ENCODE measurements at places on chromosomes 4 and X.

DNA sequence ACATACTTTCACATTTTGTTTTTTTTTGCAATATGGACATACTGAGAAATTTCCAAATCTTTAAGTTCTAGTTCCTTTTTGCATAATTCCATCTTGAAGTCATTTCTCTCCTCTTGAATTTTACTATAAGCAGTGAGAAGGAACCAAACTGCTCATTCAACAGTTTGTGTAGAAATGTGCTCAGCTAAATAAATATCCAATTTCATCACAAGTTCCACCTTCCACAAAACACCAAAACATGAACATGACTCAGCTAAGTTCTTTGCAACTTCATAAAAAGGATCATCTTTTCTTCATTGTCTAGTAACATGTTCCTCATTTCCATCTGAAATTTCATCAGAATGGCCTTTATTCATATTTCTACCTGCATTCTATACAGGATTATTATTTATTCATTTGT, 77.3 kb upstream of the FGF13 start:
- no peak for DNase-seq

DNA sequence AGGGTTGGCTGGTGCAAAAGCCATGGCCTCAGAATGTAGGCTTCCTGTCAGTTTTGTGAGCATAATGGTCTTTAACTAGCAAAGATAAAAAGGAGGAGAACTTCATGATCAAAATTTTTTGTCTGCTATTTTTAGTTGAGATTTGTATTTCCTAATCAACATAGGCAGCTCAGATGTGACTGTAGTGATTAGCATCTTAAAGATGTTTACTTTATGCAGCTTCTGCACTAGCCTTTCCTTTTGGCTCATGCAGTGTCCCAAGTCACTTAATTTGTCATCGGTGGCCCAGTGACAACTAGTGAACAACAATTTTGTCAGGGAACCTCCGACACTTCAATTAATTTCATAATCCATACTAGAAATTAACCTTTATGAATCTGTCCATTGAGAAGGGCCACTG, 109.8 kb downstream of the CEP135 start:
- DNase-seq: no peak

DNA sequence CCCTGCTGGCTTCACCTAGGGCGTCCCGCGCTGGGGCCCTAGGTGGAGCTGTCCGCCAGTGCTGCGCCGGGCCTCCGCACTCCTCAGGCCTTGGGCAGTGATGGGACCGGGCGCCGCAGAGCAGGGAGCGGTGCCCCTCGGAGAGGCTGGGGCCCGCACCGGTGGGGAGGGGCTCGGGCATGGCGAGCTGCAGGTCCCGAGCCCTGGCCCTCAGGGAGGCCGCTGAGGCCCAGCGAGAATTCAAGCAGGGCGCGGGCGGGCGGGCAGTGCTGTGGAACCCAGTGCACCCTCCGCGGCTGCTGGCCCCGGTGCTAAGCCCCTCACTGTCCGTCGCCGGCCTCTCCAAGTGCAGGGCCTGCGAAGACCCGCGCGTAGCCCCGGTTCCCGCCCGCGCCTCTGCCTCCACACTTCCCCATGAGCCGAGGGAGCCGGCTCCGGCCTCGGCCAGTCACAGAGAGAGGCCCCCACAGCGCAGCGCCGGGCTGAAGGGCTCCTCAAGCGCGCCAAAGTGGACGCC, 565.1 kb upstream of the NDST4 start:
- DNase-seq: no peak

DNA sequence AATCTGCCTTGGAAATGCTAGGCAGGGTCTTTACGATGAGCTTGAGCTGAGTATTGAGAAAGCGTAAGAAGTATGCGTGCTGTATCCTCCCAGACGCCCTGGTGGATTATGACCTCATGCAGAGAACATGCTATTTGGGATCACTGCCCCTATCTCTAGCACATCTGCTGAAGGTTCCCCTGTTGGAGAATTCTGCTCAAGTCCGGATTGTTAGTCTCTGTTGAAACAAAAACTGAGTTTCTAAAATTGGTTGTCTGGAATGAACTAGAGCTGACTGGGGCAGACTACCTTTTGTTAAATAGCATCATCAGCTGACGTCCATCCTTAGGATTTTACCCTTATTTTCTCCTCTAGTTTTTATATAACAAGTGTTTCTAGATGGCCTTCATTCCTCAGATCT, 7.5 kb downstream of the FHDC1 start:
- no peak for DNase-seq

- no peak for DNase-seq
These were observed 50.9 kb downstream of the COX18 start for GRCh38 chr4:73018595-73018994.

DNA sequence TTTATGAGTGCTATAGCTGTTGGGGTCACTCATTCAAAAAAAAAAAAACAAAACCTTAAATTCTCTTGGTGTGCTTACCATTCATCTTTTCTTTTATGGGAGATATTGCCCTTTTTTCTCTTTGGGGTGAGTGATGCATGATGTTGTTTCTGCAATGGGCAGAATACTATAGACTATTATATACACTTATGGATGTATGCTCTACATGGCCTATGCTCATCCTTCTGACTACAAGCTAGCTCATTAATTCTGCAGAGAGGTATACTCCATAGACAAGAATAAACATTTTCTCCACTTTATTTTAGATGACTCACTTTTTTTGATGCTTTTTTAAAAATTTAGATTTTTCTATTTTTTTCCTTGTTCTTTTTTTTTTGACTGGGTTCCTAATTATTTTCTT, 160.3 kb upstream of the ANK2 start:
- DNase-seq: no peak

GRCh38 chr4:7166981-7167700, 25.2 kb upstream of the SORCS2 start:
- no peak for DNase-seq

DNA sequence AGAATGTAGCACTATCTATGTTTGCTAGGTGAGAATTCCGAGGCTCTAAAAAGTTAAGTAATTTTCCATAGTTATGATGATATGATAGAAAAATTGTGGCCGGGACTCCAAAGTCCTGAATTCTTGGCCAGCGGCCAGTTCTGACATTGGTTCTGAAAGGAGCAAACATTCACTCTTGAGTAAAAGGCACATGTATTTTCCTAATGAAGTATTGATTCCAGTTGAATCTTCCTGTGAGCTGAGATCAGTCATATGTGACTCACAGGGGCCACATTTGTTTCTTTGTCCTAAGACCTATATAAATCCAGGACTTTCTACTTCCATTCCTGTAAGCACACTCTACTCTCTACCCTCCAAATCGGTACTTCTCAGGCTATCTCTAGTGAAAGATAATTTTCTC, 349.9 kb downstream of the BMPR1B start:
- no peak for DNase-seq

GRCh38 chrX:38095971-38096529, 89.7 kb downstream of the SYTL5 start:
- DNase-seq: no peak

- no peak for DNase-seq
These were observed 175.7 kb upstream of the MXRA5 start for GRCh38 chrX:3522101-3522650.

DNA sequence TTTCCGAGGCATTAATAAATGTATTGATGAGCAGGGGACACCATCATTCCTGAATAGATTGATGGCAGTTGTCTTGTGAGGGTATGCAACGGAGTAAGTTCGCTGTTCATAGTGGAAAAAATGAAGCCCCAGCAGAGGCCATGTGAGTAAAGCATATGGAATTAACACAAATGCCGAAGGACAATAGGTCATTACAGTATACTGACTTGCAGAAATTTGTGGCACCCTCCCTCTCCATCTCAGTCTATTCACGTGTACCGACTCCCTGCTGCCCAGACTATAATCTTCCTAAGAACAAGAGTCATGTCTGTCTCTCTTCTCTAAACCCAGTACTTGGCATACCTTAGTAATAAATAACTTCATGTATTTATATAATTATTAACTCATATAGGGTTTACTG, 47.1 kb upstream of the PCDH10 start:
- DNase-seq: no peak

- DNase-seq: no peak
These were observed 50.5 kb upstream of the UGT2B4 start for GRCh38 chr4:69546134-69546765.

DNA sequence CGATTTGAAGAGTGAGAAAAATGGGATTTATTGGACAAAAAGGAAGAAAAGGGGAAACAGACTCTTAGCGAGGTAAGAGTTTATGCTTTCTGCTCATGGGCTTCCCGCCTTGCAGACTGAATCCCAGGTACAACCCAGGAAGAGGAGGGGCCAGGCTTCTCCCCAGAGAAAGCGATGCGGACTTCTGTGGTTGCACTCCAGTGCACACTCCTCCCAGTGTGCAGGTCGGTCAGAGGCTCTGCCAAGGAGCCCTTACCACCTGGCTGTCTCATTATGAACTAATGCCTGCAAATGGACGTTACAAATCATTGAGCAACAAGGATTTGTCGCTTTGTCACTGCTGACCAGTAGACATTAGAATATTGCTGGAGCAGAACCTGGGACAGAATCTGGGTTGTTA, 39.9 kb upstream of the GLRA2 start:
- no peak for DNase-seq

GRCh38 chrX:100424012-100424411, 13.9 kb upstream of the PCDH19 start:
- no peak for DNase-seq

DNA sequence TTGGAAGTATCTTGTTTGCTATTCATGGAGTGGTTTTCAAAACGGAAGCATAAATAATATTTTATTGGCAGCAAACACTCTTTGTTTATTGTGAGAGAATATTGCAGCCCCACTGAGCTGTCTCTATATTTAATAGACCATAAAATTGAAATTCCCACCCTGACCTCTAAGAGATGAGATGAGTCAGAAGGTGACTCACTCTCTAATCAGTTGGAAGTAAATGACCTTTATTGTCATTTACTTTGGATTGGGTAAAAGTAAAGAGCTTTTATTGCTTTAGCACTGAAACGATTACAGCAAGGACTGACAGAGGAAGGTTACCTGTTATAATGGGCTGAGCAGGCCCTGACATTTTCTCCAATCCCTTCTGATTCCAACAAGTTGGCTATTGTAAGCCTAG, 55.0 kb downstream of the SYTL5 start:
- DNase-seq: no peak

GRCh38 chr4:6264225-6264540, 5.5 kb upstream of the WFS1 start:
- DNase-seq: no peak

DNA sequence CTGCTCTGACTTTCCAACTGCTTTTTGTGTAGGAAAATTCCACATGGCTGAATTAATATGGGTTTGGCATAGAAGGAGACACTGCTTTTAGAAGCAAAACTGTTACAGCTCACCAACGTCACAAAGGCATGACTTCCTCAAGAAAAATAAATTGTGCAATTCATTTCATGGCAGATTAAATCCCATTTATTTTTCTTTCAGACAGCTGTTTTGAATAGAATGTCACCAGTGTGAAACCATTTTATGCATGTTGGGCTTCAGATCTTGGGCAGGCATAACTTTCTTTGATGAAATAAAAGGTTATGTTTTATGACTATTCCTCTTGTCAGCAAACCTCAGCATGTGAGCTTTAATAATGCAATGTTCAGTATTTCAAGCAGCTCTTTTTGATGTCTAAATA, 542.8 kb downstream of the GALNTL6 start:
- DNase-seq: no peak

Data from stimulated activated CD8-positive, alpha-beta memory T cell treated with anti-CD3 and anti-CD28 coated beads, Interleukin-7, amount 100 ng/mL, for 48 hours (primary cell).